Globus pallidus (tissue), 1 donor: ENCODE measurements at places on chromosomes 4 and X.

DNA sequence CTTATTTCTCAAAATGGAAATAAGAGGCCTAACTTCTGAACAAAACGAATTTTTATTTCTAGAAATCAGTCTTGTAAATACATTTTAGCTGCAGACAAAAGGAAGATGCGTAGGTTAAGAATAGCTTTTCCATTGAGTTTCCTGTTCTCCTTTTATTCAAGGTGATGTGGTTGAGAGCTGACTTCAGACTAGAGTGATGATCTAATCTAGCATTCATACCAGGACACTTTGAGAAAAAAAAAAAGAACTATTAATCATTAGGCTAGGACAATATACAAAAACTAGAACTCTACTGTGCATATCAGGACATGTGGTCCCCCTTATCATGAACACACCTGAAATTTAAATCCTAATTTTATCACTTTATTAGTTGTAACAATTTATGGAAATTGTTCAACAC lies 884.5 kb upstream of the EPHA5 start:
- no peak for DNase-seq

GRCh38 chr4:186621959-186622553 lies 66.7 kb upstream of the MTNR1A start:
- no peak for DNase-seq

- no peak for DNase-seq
Observed at GRCh38 chrX:12690646-12691045, 100.6 kb upstream of the PRPS2 start.

DNA sequence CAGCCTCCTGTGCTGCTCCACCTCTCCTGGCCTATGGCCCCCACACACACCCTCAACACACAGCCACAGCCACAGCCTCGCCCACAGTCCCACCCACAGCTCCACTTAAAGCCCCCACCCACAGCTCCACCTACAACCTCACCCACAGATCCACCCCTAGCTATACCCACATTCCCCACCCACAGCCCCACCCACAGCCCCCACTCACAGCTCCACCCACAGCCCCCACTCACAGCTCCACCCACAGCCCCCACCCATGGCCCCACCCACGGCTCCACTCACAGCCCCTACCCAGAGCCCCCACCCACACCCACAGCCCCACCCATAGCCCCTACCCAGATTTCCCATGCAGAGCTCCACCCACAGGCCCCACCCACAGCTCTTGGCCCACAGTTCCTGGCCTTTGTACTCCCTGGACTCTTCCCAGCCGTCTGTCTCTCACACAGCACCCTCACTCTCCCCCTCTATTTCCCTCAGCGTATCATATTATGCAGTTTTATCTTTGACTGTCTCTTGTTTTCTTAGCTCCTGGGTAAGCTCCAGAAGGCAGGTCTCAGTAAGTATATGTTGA lies 322.5 kb downstream of the EVC2 start:
- no peak for DNase-seq

- no peak for DNase-seq
Observed at GRCh38 chr4:3329887-3330286, 37.1 kb downstream of the RGS12 start.

- DNase-seq: peak; percentile 40
Observed at GRCh38 chr4:104966349-104967033, 180.2 kb upstream of the TET2 start.

DNA sequence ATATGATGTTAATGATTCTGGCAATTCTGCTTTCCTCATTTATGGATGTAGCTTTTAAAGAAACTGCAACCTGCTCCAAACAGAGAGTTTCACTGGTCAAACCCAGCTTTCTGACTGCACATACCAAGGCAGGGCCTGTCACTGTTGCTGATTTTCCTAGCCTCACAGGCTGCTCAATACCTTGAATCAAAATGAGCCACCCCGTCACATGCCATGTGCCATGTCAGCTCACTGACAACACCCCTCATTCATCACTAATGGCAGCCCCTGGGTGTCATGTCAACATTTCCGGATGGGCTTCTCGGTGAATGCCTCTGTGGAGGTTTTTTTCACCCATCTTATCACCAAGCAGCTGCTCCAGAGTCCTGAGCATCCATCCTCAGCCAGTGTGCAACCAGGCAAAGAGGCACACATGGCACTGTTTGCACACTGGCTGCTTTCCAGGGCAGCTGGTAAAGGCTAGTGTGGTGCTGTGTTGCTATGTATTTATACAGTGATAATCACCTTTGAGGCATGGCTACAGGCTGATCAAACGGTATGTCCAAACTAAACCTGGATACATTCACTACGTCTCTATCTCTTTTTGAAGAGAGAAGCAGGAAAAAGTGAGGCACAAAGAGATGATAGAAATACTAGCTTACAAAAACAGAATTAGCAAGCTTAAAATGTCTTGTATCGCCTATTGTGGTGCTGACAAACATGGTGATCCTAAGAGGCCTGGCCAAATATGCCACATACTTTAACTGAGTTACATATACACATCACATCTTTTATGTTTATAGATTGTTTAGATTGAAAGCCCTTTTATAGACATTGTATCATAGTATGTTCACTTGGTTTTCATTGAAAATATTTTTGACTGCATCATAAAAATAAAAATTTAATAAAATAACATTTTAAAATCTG lies 94.6 kb upstream of the INPP4B start:
- no peak for DNase-seq

DNA sequence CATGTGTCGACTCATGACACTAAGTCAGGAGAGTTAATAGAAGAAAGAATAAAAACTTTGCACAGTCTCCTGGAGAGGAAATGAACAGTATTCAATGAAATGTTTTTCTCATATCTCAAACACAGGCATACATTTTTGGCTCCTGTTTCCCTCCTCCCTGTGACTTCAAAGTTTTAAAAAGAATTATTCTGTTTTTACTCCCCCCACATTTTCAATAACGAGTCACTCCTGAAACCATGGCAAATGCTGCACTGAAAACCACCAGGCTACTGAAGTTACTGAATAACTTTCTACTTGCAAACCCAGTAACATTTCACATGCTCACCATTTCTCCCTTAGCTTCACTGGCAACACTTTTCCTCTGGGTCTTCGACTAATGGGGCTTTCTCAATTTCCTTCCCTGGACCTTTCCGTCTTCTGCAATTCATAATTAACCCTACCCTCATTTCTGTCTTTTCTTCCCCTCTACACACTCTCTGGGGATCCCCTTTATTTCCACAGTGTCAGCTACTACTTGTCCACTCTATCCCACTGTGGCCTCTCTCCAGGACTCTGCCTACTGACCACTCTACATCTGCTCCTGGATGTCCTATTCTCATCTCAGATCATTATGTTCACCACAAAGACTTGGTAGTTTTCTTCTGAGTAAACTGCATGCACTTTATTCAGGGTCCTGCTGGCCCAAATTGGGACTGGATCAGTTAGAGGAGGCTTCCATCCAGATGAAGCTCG lies 225.8 kb upstream of the ETNPPL start:
- no peak for DNase-seq
